A549 treated with DMSO at 1 μM for 4 hours (cell line): ENCODE measurements at places on chromosomes 2 and 18. TPM values are rescaled to one million over a fixed set of nuclear protein-coding genes. Genes with fewer than 3 reads are reported as not detected.

The RESP18 gene
- total RNA-seq: not detected in 5 replicates

The VAMP8 gene
- 12.9 to 20.2 TPM (median 16.3 TPM) in 5 replicates for total RNA-seq

The ACAA2 gene
- total RNA-seq: 52.9 to 66.7 TPM (median 63.0 TPM) in 5 replicates

The SOS1 gene
- total RNA-seq: 10.3 to 19.2 TPM (median 18.1 TPM) in 5 replicates

The HNRNPA3 gene
- total RNA-seq: 366 to 451 TPM (median 370 TPM) in 5 replicates

The DTNA gene
- total RNA-seq: 0.06 to 0.32 TPM (median 0.17 TPM) in 5 replicates

The IL36RN gene
- total RNA-seq: 0.06 to 0.14 TPM (median 0.07 TPM) in 5 replicates

The CDK15 gene
- not detected in 5 replicates for total RNA-seq

The CTDP1 gene
- 14.7 to 18.6 TPM (median 16.1 TPM) in 5 replicates for total RNA-seq

The GALNT14 gene
- 45.1 to 52.5 TPM (median 49.1 TPM) in 5 replicates for total RNA-seq

The IL36A gene
- total RNA-seq: not detected in 5 replicates

The OBSL1 gene
- total RNA-seq: 17.7 to 24.2 TPM (median 20.1 TPM) in 5 replicates

The ARHGAP28 gene
- 0.03 to 0.37 TPM (median 0.09 TPM) in 5 replicates for total RNA-seq

The MAP2 gene
- 0.28 to 0.72 TPM (median 0.50 TPM) in 5 replicates for total RNA-seq

The SLC4A5 gene
- total RNA-seq: 0.18 to 0.41 TPM (median 0.28 TPM) in 5 replicates

The FLACC1 gene
- total RNA-seq: 0.14 to 0.45 TPM in 2 of 5 replicates, not detected in the others

The RTP5 gene
- not detected in 5 replicates for total RNA-seq

The TMEM163 gene
- total RNA-seq: 0.08 to 0.15 TPM (median 0.12 TPM) in 4 of 5 replicates, not detected in the other

The ALLC gene
- 0.05 TPM in 1 of 5 replicates, not detected in the others for total RNA-seq

The PLEKHH2 gene
- total RNA-seq: 0.90 to 1.5 TPM (median 0.94 TPM) in 5 replicates

The PRKAG3 gene
- not detected in 5 replicates for total RNA-seq

The MYL12A gene
- 272 to 322 TPM (median 322 TPM) in 5 replicates for total RNA-seq

The RNF144A gene
- 6.2 to 8.8 TPM (median 8.0 TPM) in 5 replicates for total RNA-seq

The MRPS5 gene
- 71.0 to 80.2 TPM (median 73.8 TPM) in 5 replicates for total RNA-seq

The GAL3ST2 gene
- total RNA-seq: 0.23 to 0.40 TPM (median 0.34 TPM) in 4 of 5 replicates, not detected in the other

The LYPD6 gene
- total RNA-seq: 0.06 to 0.12 TPM (median 0.07 TPM) in 5 replicates

The NFATC1 gene
- 5.4 to 7.0 TPM (median 6.3 TPM) in 5 replicates for total RNA-seq

The CRYGC gene
- total RNA-seq: not detected in 5 replicates

The PCARE gene
- not detected in 5 replicates for total RNA-seq

The NDUFS1 gene
- total RNA-seq: 60.0 to 72.9 TPM (median 65.4 TPM) in 5 replicates

The IL1RN gene
- total RNA-seq: 0.29 to 0.43 TPM (median 0.34 TPM) in 5 replicates

The TP53I3 gene
- 170 to 198 TPM (median 189 TPM) in 5 replicates for total RNA-seq

The LYPD6B gene
- total RNA-seq: not detected in 5 replicates

The TM4SF20 gene
- total RNA-seq: 8.0 to 11.5 TPM (median 10.6 TPM) in 5 replicates

The REG1B gene
- not detected in 5 replicates for total RNA-seq

The RSAD2 gene
- 0.15 to 0.62 TPM (median 0.34 TPM) in 5 replicates for total RNA-seq

The ZC3H15 gene
- total RNA-seq: 85.3 to 95.7 TPM (median 93.7 TPM) in 5 replicates

The PTPRN gene
- total RNA-seq: 1.3 to 2.2 TPM (median 1.9 TPM) in 5 replicates

The ONECUT2 gene
- 0.31 to 0.63 TPM (median 0.57 TPM) in 5 replicates for total RNA-seq

The TTN gene
- under 0.01 to 0.02 TPM (median 0.01 TPM) in 5 replicates for total RNA-seq

The IGFBP5 gene
- 0.15 to 0.25 TPM (median 0.24 TPM) in 5 replicates for total RNA-seq

The M1AP gene
- not detected in 5 replicates for total RNA-seq

The TRABD2A gene
- 8.9 to 10.8 TPM (median 10.3 TPM) in 5 replicates for total RNA-seq
